ENCODE measurements at places on chromosomes 2 and 18. TPM values are rescaled to one million over a fixed set of nuclear protein-coding genes. Genes with fewer than 3 reads are reported as not detected.

CNPPD1 gene
- total RNA-seq = 41.9 TPM

GRCh38 chr2:237315170-237315828 is 98.7 kb downstream of the COL6A3 start:
- H3K4me1 ChIP-seq = no peaks in the 10 kb centered on the region
- H3K36me3 ChIP-seq = no peaks in the 10 kb centered on the region
- no peak overlapping the region for H3K4me3 ChIP-seq
- H3K27me3 ChIP-seq = peaks cover 4% of the 10 kb centered on the region

TLX2 gene
- total RNA-seq = not detected

- H3K36me3 ChIP-seq = no peaks in the 10 kb centered on the region
- no peak overlapping the region for H3K27ac ChIP-seq
- peaks cover 31% of the 10 kb centered on the region for H3K4me1 ChIP-seq
- H3K27me3 ChIP-seq = no peaks in the 10 kb centered on the region
- DNase-seq = no peak
- H3K4me3 ChIP-seq = no peak overlapping the region
Measured at GRCh38 chr2:134146161-134146560, 107.7 kb upstream of the MGAT5 start.

- no peak overlapping the region for H3K27ac ChIP-seq
- no peak for DNase-seq
- H3K27me3 ChIP-seq = peaks cover 51% of the 10 kb centered on the region
- H3K4me3 ChIP-seq = no peak overlapping the region
- H3K36me3 ChIP-seq = no peaks in the 10 kb centered on the region
Measured at GRCh38 chr18:47719096-47719780, 211.2 kb downstream of the SMAD2 start.

DNA sequence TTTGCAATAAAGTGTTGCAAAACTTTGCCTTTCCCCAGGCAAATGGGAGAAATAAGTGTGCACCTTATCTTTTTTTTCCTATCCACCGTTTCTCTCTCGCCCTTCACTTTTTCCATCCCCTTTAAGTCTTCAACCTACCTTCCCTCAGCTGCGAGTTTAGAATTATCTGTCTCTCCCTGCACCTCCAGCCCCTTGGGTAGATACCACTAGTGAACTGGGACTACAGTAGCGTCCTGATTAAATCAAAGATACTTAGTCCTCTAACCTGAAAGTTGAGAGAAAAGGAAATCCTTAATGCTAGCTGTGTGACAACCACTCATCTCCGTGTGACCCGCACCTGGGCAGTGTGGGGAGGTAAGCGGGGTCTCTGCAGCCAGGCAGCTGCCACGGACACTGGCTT is 16.1 kb upstream of the PPP4R1 start:
- no peak for DNase-seq
- H3K4me1 ChIP-seq = peaks cover 14% of the 10 kb centered on the region
- H3K27me3 ChIP-seq = no peaks in the 10 kb centered on the region
- no peak overlapping the region for H3K27ac ChIP-seq
- H3K36me3 ChIP-seq = no peaks in the 10 kb centered on the region
- no peak overlapping the region for H3K4me3 ChIP-seq

REG3A gene
- total RNA-seq = not detected

- no peaks in the 10 kb centered on the region for H3K27me3 ChIP-seq
- H3K4me1 ChIP-seq = peaks cover 19% of the 10 kb centered on the region
- H3K4me3 ChIP-seq = no peak overlapping the region
- DNase-seq = no peak
- no peaks in the 10 kb centered on the region for H3K36me3 ChIP-seq
Measured at GRCh38 chr2:63875131-63875527, 33.4 kb downstream of the UGP2 start.

TMEM169 gene
- total RNA-seq = 0.42 TPM

CCDC148 gene
- total RNA-seq = 0.59 TPM

- no peaks in the 10 kb centered on the region for H3K27me3 ChIP-seq
- H3K4me1 ChIP-seq = no peaks in the 10 kb centered on the region
- H3K36me3 ChIP-seq = no peaks in the 10 kb centered on the region
- peak overlapping the region; percentile 56 for H3K4me3 ChIP-seq
Measured at GRCh38 chr2:174338147-174338605, 3.4 kb downstream of the SP9 start.

DNA sequence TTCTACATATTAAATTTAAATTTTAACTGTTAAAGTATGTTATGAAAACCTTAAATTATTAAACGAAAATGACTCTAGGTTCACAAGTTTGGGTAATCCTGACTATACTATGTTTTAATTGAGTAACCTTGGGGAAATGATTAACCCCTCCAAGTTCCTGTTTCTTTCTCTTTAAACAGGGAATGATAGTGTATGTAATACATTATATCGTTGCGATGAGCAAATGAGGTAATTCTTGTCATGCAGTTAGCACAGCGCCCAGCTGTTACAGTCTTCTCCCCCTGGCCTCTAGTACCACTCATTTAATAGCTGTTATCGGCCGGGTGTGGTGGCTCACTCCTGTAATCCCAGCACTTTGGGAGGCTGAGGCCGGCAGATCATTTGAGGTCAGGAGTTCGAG is 80.4 kb downstream of the MTA3 start:
- H3K27ac ChIP-seq = no peak overlapping the region
- no peaks in the 10 kb centered on the region for H3K36me3 ChIP-seq
- no peaks in the 10 kb centered on the region for H3K27me3 ChIP-seq
- no peak for DNase-seq
- no peak overlapping the region for H3K4me3 ChIP-seq

AGPS gene
- 66.6 TPM for total RNA-seq

DNA sequence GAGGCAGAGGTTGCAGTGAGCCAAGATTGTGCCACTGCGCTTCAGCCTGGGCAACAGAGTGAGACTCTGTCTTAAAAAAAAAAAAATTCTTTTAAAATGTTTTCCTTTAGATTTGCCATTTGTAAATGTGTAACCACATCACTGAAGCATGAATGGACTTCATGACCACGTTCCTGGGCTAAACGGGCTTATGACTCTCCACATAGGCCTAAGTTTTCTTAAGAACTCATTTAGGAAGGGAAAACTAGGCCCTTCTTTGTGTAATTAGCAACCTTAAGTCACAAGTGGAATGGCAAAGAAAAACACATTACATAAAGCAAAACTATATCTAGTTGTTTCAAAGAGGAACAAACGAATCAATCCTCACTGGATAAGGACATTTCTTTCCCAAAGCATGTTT is 99.5 kb downstream of the MEIS1 start:
- DNase-seq = no peak
- no peaks in the 10 kb centered on the region for H3K4me1 ChIP-seq
- no peak overlapping the region for H3K4me3 ChIP-seq
- H3K36me3 ChIP-seq = no peaks in the 10 kb centered on the region
- peaks cover 11% of the 10 kb centered on the region for H3K27me3 ChIP-seq
- H3K27ac ChIP-seq = no peak overlapping the region

DNA sequence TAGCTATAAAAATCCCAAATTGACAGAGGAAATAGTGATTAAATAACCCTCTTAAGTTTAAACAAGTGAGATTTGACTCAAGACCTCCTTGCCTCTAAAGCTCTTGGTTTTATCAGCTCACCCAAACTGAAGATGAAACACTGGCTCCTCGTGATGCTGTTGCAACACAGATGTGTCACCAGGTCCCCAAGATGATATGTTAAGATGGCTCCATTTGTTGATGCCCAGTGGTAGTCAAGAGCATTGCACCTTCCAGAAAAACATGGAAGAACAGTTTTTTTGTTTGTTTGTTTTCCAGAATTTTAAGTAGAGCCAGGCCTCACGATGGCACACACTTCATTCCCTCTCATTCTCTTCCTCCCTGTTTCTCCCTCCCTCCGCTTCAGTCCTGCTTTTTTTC is 399.8 kb downstream of the TXNL1 start:
- no peaks in the 10 kb centered on the region for H3K36me3 ChIP-seq
- no peak for DNase-seq
- no peaks in the 10 kb centered on the region for H3K4me1 ChIP-seq
- H3K27me3 ChIP-seq = no peaks in the 10 kb centered on the region
- H3K27ac ChIP-seq = no peak overlapping the region

CTLA4 gene
- 0.37 TPM for total RNA-seq

DNA sequence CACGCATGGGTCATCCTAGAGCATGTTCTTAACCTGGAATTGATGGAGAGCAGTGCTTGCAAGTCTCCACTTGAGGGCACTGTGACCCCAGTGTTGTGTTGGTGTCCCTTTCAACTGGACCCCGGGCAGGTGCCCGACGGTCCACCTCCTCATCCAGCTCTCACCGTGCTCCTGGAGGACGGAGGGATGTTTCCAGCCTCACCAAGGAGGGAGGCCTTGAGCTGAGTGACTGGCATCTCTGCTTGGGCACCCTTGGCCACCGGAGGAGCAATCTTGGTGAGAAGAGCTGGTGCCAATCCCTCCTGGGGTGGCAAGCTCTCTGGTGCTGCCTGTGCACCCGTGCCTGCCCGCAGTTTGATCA is 45.4 kb upstream of the ASB18 start:
- H3K36me3 ChIP-seq = no peaks in the 10 kb centered on the region
- no peaks in the 10 kb centered on the region for H3K27me3 ChIP-seq
- DNase-seq = no peak
- no peak overlapping the region for H3K4me3 ChIP-seq

DNA sequence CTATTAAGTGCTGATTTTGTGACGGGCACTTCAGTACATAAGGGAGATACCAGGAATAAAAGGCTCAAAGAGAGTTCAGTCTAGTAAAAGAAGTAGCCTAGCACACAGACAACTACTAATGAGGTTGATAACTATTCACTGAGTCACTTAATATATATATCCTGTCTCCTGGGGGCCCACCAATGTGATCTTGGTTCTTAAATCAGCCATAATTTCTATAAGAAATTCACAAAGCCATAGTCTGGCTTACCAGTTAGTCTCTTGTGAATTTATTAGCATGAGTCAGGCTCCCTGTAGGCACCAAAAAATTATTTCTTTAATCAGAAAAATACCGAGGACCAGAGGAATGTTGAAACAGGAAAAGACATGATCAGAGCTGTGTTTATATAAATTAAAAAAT is 10.4 kb downstream of the KCNE4 start:
- no peaks in the 10 kb centered on the region for H3K4me1 ChIP-seq
- DNase-seq = no peak
- H3K4me3 ChIP-seq = no peak overlapping the region
- H3K36me3 ChIP-seq = no peaks in the 10 kb centered on the region

DNA sequence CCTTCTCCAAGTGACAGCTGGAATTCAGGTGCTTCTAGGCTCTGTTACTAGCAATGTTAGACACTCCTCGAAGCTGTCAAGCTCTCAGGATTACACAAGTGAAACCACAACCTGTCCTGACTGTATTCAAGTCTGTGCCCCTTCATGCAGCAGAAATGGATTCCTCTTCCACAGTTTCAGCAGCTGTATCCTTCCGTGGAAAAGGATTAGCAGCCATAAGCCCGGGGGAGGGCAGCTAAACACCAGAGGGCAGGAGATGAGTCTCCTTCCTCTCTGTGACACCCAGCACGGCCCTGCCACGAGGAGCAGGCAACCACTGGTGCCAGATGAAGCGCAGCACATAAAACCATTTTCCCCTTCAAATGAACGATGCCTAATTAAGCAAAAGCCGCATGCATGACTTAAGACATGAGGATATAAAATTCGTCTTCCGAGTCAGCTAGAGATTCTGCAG is 1.2 kb downstream of the ST3GAL5 start:
- no peaks in the 10 kb centered on the region for H3K36me3 ChIP-seq
- no peak overlapping the region for H3K27ac ChIP-seq
- H3K27me3 ChIP-seq = no peaks in the 10 kb centered on the region
- peak overlapping the region; percentile 66 for H3K4me3 ChIP-seq
- DNase-seq = no peak
- H3K4me1 ChIP-seq = peaks cover 36% of the 10 kb centered on the region

- DNase-seq = no peak
- no peak overlapping the region for H3K27ac ChIP-seq
Measured at GRCh38 chr2:58127111-58127510, 80.5 kb downstream of the VRK2 start.

DNA sequence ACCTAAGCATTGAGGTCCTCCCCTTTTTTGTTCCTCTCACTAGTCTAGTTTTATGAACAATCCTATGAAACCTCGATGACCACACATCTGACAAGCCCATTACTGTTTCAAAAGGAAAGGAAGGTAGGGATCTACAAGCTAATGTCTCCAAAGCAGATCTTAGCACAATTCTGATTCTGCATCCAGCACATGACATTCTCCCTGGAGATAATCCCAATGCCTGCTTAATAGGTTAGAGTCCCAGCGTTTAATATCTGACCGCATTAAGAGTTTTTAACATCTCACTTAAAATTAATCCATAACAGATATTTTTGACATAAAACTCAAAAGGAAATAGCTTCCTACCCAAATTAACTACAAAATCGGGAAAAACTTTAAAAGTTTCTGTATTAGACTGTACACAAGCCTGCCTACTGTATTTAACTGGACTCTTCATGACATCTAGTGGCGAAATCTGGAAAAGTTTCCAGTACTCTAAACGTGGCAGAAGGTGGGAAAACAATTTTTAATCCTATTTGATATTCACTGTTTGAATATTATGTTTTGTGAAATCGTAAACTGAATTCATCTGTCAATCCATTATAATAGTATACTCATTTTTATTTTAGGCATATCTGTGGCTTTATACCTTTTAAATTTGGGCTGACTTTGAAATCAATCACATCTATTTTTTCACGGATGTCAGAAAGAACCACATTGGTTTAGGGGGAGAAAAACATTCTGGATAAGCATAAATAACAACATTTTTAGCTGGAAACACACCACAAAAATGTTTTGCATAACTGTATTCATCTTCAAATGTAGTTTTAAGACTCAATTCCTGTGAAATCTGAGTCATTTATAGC is 62.4 kb downstream of the TXNL1 start:
- H3K4me1 ChIP-seq = no peaks in the 10 kb centered on the region
- no peaks in the 10 kb centered on the region for H3K27me3 ChIP-seq
- H3K4me3 ChIP-seq = no peak overlapping the region
- no peak overlapping the region for H3K27ac ChIP-seq

DNA sequence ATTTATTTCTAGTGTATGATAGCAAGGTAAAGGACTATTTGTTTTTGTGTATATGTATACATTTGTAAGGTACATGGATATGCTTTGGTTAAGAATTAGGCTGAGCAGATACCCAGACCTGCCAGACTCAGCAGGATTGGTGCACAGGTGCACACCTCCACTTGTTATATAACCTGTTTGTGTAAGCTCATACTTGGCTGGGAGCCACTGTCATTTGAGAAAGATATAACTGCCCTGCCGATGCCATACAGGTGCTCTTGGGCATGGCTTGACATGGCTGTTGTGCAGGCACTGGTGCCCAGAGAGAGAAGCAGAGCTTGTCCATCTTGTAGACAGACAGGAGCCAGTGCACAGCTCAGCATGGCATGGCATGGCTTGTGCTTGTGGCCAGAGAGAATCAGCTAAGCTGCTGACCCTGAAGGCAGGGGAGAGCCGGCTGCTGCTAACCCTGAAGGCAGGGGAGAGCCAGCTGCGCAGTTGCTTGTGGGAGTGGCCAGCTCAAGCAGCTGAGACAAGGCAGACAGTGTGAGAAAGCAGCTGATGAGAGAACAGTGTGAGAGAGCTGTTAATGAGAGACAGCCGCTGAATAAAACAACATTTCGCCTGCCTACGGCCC is 136.5 kb downstream of the RNF144A start:
- H3K27me3 ChIP-seq = no peaks in the 10 kb centered on the region
- H3K4me1 ChIP-seq = no peaks in the 10 kb centered on the region
- H3K27ac ChIP-seq = no peak overlapping the region

GRCh38 chr2:170582751-170583463 is 132.2 kb upstream of the SP5 start:
- no peak for DNase-seq
- H3K4me1 ChIP-seq = no peaks in the 10 kb centered on the region
- no peak overlapping the region for H3K4me3 ChIP-seq
- H3K36me3 ChIP-seq = no peaks in the 10 kb centered on the region

TMEM131 gene
- total RNA-seq = 51.5 TPM

- peaks cover 83% of the 10 kb centered on the region for H3K27me3 ChIP-seq
- DNase-seq = no peak
- no peak overlapping the region for H3K27ac ChIP-seq
- no peaks in the 10 kb centered on the region for H3K36me3 ChIP-seq
- no peak overlapping the region for H3K4me3 ChIP-seq
- H3K4me1 ChIP-seq = no peaks in the 10 kb centered on the region
Measured at GRCh38 chr18:74124642-74125041, 23.0 kb downstream of the FBXO15 start.
